ENCODE measurements at places on chromosomes 2 and 18.

GRCh38 chr2:204042401-204042800 is 105.8 kb downstream of the ICOS start:
- no peak for DNase-seq

DNA sequence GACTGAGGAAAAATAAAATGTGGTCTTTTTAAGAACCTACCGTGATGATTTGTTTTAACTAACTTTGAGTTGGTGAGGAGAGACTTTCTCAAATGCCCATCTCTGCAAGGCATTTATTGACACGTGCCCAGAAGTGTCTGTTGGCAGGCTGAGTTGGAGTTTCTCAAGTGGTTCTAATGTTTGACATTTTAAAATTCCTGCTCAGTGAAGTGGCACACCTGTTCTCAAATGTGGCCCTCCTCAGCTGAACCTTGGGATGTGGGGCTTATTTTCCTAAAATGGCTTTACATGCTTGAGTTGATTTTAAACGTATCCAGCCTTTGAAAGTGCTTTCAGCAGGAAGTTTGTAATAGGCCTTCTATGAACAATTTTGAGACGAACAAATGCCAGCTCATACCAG is 876 bp upstream of the CAVIN2 start:
- DNase-seq = no peak

- DNase-seq = no peak
Measured at GRCh38 chr2:137047369-137047768, 282.0 kb downstream of the THSD7B start.

DNA sequence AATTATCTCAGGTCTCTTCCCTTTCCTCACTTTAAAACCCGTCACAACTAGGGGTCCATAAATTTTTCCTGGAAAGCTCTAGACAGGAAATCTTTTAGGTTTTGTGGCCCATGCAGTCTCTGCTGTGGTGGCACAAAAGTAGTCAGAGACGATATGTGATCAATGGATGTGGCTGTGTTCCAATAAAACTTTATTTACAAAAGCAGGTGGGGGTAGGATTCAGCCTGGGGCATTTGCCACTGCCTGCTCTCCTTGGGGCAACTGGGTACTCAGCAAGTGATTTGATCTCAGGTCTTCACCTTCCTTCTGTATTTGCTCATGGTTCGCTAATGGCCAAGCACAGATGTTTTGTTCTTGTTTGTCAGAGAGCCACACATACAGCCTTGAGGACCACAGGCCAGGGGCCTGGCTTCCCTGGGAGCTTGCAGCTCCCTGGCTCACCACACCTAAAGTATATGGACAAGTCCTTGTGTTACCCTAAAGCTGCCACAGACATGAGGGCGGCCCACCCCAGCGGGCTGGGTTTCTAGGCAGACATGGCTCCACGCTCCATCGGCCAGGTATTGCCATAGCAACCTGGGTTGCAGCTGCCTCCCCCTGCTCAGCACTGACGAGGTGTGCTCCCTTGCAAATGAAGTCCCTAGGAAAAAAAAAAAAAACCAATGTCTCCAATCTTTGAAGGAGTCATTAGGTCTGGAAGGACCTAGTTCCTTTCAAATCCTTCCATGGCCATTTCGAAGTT is 89.7 kb upstream of the YWHAQ start:
- no peak for DNase-seq

GRCh38 chr2:207474863-207475485 is 54.8 kb upstream of the CREB1 start:
- no peak for DNase-seq

GRCh38 chr18:55327454-55327853 is 260.5 kb downstream of the TCF4 start:
- no peak for DNase-seq

DNA sequence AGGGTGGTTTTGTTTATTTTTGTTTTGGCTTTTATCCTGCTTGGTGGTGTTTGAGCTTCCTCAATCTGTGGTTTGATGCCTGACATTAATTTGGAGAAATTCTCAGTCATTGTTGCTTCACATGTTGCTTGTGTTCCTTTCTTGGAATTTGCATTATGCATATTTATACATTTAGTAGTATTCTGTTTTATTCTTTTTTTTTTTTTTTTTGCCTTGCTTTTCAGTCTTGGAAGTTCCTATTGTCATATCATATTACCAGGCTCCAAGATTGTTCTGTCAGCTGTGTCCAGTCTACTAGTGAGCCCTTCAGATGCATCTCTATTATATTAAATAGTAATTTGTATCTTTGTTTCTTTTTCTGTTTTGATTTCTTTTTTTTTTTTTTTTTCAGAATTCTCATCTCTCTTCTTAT is 77.0 kb downstream of the EPC2 start:
- no peak for DNase-seq

GRCh38 chr2:134792186-134792585 is 46.2 kb upstream of the ACMSD start:
- DNase-seq = no peak

All from NK-92 treated with Interleukin-12 subunit alpha and Interleukin-12 subunit beta, amount 100 ng/mL, for 24 hours (cell line).